OCI-M1 (cell line): ENCODE measurements at places on chromosomes 13 and 19.

- DNase-seq, result no peak
Measured at GRCh38 chr19:38290631-38291147, 13.4 kb upstream of the C19orf33 start.

GRCh38 chr13:30156270-30156669, 151.1 kb downstream of the KATNAL1 start:
- DNase-seq, result no peak

DNA sequence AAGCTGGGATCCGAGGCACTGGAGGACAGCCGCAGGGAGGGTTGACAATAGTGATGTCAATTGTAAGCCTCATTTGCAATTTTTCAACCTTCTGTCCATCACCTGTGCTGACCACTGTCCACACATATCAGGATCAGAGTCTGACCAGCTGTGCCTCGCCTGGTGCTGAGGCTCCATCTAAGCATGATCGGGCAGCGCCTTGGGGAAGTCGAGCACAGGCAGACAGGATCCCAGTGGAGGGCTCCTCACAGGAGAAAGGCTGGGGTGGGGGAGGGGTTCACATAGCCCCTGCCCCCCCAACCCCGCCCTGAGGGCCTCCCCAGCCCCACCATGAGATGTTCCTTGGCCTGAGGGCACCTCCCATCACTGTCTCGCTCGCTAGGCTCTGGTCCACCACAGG, 60.3 kb downstream of the RAB20 start:
- DNase-seq, result no peak

GRCh38 chr19:31504221-31504620, 155.0 kb upstream of the TSHZ3 start:
- DNase-seq, result no peak

GRCh38 chr13:99983499-99984401, 2.2 kb downstream of the ZIC2 start:
- DNase-seq, result peak; percentile 20

GRCh38 chr19:20371911-20372310, 193.7 kb downstream of the ZNF737 start:
- peak; percentile 30 for DNase-seq

- DNase-seq, result no peak
Measured at GRCh38 chr13:99072356-99072755, 94.5 kb upstream of the DOCK9 start.

DNA sequence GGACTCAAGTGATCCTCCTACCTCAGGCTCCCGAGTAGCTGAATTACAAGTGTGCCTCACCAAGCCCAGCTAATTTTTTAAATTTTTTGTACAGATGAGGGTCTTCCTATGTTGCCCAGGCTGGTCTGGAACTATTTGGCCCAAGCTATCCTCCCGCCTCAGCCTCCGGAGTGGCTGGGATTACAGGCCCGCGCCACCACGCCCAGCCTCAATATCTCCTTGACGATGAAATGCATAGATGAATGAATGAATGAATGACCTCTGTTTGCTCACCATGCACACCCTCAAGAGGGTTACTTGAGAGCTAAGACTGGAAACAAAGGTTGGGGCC, 14.9 kb upstream of the AP1M2 start:
- no peak for DNase-seq

GRCh38 chr13:59533561-59534555, 629.9 kb downstream of the DIAPH3 start:
- DNase-seq, result no peak

DNA sequence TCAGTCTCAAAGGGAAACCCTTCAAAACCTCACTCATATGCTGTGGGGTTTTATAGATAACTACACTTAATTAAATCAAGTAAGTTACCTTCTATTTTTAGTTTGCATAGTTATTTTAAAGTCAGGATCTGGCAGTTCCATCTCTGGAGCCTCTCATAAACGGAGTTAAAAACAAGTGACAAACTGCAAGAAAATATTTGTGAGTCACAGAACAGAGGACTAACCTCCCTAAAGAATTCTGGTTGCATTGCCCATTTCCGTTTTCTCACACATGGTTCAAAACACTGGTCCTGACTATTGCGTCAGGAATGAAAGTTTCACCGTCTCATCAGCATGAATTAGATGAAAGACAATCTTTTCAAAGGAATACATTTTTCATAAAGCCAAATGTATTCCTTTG, 10.6 kb downstream of the RXFP2 start:
- no peak for DNase-seq

GRCh38 chr13:63680704-63681103, 2265.1 kb upstream of the PCDH20 start:
- peak; percentile 32 for DNase-seq

DNA sequence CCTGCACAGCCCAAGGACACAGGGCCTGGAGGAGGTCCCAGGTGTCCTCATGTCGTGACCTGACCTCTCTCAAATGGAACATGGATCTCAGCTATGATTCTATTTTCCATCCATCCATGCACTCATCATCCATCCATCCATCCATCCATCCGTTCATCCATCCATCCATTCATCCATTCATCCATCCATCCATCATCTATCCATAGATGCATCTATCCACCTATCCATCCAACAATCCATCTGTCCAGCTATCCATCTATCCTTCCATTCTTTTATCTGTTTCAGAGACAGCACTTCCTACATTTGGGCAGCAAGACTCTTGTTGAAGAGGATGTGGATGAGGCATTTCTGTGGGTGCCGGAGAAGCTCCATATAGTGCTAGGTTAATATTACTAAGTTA, 86.7 kb downstream of the SCGB2B2 start:
- DNase-seq, result no peak

- DNase-seq, result no peak
Measured at GRCh38 chr19:16585094-16585801, 13.0 kb upstream of the SLC35E1 start.

- peak; percentile 35 for DNase-seq
Measured at GRCh38 chr19:17841810-17842662, 5.7 kb downstream of the JAK3 start.

GRCh38 chr19:13154911-13155471, 4.8 kb downstream of the IER2 start:
- DNase-seq, result peak; percentile 83

DNA sequence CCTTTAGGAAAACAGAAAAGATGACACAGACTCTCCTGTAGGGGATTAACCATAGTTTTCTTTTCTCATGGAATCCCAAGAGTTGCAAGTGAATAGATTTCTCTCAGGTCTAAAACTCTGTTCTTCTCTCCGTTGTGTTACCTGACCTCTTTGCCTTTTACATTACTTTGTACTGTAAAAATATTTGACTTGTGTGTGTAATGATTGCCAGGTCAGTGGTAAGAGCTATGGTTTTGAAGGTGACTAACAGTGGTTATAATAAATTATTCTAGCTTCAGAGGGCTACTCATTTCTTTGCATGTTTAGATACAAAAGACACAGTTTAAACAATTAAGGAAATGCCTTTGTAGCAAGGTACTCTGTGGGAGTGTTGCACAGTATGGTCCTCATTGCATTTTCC, 23.0 kb upstream of the PSG2 start:
- DNase-seq, result no peak

GRCh38 chr19:49802836-49803528, 10.1 kb downstream of the FUZ start:
- no peak for DNase-seq

DNA sequence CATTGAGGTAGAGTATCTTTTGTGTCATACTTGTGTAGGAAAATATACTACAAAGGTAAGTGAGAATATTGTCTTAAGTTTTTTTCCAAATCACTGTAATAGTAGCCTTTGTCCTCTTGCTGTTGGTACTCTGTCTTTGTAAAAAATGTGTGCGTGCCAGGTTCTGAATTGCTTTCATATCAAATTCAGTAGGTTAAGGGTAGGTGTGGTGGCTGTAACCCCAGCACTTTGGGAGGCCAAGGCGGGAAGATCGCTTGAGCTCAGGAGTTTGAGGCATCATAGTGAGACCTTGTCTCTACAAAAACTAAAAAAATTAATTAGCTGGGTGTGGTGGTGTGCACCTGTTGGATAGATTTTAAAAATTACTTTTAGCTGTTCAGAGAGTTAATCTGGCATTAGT, 46.6 kb downstream of the GARRE1 start:
- no peak for DNase-seq

DNA sequence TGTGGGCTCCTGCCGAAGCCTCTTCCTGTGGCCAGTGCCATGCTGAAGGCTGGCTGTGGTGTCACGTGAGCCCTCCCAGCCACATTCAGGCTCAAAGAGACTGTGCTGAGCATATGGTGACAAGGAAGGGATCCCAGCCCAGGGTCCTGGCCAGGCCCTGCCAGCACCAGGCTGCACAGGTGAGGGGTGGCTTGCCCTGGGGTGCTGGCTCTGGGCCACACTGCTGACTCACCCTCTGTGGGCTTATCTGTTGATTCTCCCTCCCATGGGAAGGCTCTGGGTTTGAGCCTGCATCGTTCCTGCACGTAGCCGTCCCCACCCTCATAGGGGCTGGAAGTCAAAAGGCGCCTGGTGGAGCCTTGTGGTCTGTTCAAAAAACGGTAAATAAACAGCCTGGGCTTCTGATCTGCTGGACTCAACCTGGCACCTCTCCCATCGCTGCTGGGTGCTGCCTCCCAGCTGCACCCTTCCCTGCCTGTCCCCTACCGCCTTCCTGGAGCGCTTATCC, 31.1 kb downstream of the DNM2 start:
- peak; percentile 93 for DNase-seq

DNA sequence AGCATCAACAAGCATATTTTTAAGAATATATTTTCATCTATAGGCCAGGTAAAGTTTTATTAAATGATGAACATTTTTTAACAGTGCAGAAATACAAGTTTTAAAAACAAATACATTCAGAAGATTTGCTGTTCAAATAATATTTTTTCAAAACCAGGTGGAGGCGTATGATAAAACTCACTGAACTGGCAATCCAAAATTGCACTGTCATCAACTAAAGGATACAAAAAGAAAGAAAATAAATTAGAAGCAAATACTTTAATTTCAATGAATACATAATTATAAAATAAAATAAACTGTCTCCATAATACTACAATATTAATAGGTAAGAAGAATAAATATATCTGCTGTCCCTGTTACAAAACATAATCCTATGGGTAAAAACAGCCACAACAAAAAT, 21.2 kb downstream of the SPRYD7 start:
- DNase-seq, result no peak

DNA sequence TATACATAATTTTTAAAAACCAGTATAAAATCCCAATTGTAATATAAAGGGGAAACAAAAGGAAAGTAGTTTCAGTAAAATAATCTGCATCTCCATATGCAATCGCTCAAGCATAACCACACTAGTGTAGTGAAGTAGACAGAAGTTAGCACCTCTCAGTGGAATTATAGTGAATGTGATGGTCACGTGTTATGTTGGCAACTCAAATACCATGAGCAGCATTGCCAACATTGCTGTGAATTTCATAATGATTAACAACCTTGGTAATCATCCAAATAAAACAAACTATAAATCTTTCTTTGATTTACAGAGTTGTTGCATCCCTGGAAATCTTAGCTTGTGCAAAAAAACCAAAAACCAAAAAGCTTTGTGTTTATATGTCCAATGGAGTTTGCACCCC, 77.3 kb upstream of the SIAH3 start:
- no peak for DNase-seq

DNA sequence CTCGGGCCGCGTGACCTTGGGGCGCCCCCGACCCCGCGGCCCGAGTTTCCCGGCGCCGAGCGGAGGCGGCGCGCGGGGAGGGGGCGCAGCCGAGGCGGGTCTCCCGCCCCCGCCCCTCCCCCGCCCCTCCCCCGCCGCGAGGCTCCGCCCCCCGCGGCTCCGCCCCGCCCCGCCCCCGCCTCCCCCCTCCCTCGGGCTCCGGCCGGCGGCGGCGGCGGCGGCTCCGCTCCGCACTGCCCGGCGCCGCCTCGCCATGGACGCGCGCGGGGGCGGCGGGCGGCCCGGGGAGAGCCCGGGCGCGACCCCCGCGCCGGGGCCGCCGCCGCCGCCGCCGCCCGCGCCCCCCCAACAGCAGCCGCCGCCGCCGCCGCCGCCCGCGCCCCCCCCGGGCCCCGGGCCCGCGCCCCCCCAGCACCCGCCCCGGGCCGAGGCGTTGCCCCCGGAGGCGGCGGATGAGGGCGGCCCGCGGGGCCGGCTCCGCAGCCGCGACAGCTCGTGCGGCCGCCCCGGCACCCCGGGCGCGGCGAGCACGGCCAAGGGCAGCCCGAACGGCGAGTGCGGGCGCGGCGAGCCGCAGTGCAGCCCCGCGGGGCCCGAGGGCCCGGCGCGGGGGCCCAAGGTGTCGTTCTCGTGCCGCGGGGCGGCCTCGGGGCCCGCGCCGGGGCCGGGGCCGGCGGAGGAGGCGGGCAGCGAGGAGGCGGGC, at the start of gene HCN2:
Gene HCN2, plus strand, starts transcription at position 189 of the 703 bp plus-strand sequence. Its CDS starts 65 bp downstream, at position 254.
- no peak for DNase-seq

GRCh38 chr13:39095500-39095899, 57.2 kb downstream of the NHLRC3 start:
- no peak for DNase-seq

DNA sequence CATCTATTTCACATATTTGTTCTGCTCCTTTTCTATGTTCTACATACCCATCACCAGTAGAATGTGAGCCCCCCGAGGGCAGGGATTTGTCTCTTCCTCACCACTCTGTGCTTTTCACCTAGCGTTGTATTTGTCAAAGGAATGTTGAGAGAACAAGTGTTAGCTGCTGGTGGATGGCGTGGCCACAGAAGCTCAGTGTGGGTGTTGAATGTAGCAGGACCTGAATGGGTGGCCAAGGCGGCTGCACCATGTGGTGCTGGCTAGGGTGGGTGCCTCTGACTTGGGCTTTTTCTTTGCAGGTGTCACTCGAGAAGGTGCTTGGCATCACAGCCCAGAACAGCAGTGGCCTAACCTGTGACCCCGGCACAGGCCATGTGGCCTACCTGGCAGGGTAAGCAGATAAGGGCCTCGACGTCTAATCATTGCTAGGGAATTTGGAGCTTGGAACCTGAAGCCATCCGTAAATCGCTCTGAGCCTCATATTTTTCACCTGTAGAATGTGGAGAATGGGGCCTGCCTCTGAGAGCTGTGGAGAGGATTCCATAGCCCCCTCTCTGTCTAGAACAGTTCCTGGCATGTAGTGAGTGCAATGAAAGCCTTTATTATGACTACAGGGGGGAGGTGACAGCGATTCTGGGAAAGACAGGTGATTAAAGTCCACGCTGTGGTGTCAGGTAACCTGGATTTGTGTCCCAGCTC, 3.9 kb downstream of the WDR62 start:
- DNase-seq, result no peak

GRCh38 chr19:5993648-5994358, 15.9 kb upstream of the RANBP3 start:
- DNase-seq, result no peak

- DNase-seq, result no peak
Measured at GRCh38 chr19:54426291-54426931, 11.1 kb downstream of the TTYH1 start.

GRCh38 chr19:47699360-47699917, 13.8 kb upstream of the EHD2 start:
- peak; percentile 79 for DNase-seq

- no peak for DNase-seq
Measured at GRCh38 chr13:46289260-46289955, 77.7 kb downstream of the LRRC63 start.

- DNase-seq, result peak; percentile 29
Measured at GRCh38 chr13:98171900-98172589, 5.0 kb downstream of the RNF113B start.

DNA sequence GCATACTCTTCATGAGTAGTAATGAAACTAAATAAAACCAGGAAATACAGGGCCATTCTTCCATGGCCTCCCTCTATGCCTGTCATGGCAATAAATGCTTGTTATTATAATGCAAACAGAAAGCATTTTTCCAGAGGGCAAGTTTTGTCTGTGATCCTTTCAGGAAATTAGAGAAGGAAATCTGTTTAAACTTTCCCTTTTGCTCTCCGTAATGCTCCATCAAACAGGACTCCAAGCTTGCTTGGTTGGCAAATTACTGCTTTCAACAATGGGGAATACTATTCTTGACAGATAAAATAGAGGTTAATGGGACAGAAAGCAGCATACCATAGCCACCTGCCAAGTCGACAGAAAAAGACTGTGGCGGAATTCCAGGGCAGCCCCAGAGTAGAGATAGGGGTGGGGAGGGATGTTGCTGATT, 252.5 kb downstream of the LHFPL6 start:
- DNase-seq, result no peak
